GM13976 (cell line): ENCODE measurements at places on chromosomes 6 and 20.

GRCh38 chr20:41145821-41146620 lies 8.7 kb downstream of the PLCG1 start:
- DNase-seq, result no peak

DNA sequence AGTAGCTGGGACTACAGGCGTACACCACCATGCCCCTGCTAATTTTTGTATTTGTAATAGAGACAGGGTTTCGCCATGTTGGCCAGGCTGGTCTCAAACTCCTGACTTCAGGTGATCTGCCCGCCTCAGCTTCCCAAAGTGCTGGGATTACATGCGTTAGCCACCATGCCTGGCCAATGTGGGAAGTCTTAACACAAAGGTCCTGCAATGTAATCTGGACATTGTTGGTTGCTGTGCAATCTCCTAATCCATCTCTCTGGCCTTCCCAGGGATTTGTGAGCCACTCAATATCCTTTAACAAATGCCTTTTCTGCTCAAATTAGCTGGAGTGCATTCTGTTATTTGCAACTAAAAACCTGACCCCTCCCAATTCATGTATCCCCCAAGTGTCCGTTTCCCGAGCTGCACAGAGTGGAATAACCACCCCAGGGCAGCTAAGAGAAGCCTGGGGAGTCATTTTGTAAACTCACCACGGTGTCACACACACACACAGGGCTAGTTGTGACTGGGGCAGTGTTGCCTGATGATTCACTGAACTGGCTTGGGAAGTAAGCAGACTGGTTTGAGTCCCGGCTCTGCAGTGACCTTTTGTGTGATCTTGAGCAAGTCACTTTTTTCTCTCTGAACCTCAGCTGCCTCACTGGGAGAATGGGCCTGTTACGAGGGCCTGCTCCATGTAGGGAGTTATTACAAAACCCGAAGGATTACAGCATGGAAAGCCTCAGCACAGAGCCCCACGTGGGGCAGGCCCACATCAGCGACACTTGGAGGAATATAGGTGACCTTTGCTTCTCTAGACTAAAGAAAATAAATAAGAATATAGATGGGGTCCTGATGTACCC lies 152.3 kb downstream of the ZMYND8 start:
- no peak for DNase-seq

GRCh38 chr20:17024513-17025119 lies 202.2 kb upstream of the PCSK2 start:
- DNase-seq, result no peak

- DNase-seq, result no peak
Observed at GRCh38 chr20:2335096-2335870, 39.5 kb downstream of the TGM3 start.

DNA sequence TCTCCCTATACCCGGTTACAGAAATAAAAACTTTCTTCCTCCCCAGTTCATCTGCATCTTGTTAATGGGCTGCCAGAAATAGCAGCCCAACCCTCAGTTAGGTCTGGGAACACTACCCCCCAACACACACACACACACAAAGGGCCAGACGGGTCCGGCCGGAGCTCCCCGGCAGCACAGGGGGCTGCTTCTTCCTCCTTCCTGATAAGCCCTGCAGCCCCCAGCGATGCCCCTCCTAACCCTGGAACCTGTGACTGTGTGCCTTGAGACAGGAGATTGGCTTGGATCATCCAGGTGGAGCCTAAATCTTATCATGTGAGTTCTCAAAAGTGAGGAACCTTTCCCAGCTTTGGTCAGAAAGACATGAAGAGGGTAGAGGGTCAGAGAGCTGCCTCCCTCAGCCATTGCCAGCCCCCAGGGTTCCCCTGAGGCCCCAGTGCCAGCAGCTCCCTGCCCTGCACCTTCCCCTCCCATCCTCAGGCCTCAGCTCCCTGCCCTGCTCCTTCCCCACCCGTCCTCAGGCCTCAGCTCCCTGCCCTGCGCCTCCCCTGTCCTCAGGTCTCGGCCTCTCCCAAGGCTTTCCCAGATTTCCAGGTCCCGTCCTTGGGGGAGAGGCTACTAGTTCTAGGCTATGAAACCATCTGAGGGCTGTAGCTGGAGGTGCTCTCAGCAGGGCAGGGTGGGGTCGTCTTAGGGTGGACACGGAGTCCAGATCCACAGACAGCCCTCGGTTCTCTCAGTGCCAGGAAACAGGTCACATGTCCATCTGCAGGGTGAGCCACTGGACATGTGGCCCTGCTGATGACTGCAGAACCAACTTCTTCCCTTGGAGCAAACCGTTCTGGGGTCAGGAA lies 34.5 kb upstream of the CST7 start:
- DNase-seq, result peak; percentile 23

DNA sequence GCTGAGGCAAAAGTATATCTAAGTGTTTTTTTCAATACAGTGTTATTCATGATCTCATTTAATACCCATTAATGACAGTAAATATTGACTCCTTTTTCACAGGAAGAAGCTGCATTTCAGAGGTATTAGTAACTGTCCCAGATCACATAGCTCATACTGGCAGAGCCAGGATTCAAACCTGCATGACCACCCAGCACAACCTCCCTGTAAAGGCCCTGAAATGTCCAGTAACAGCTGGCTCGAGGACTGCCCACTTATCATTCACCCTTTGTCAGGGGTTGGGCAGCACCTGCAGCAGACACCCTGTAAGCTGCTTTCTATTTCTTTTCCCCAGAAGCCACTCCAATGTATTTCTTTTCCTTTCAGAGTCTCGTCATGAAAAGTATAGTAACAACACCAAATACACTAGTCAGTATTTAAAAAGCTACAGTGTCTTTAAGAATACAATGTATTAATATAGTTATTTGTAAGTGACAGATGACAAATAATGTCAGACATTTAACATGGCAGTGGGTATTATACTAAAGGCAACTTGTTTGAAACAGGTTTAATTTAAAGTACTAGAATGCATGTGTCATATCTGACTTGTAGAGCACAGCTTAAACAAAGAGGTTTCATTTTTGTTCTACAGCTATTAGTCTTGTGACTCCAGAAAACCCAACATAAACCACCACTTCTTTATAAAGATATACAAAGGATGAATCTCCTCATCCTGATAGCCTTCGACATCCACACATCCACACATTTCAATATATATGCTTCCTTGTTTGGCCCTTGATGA lies 841.6 kb upstream of the GJE1 start:
- DNase-seq, result no peak

DNA sequence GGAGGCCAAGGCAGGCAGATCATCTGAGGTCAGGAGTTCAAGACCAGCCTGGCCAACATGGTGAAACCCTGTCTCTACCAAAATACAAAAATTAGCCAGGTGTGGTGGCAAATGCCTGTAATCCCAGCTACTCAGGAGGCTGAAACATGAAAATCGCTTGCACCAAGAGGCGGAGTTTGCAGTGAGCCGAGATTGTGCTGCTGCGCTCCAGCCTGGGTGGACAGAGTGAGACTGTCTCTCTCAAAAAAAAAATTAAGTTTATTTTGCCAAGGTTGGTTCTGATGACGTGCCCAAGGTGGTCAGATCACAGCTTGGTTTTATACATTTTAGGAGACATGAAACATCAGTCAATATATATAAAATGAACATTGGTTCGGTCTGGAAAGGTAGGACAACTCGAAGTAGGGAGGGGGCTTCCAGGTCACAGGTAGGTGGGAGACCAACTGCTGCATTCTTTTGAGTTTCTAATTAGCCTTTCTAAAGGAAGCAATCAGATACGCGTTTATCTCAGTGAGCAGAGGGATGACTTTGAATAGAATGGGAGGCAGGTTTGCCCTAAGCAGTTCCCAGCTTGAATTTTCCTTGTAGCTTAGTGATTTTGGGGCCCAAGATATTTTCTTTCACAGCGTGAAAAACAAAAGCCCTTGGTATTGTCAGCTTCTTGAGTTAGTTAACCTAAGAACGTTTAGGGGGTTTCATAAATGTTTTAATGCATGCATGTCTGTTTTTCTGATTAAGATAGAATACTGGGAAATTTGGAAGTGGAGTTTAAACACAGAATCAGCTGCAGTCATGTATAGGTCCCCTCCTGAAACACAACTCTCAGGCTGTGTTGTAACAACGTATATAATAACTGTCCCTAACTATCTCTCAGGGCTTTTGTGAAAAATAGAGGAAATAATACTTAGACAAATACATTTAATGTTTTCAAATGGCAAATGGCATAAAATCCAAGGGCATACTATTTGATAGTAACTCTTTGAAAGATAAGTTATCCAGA lies 16.7 kb downstream of the ACOT13 start:
- no peak for DNase-seq

DNA sequence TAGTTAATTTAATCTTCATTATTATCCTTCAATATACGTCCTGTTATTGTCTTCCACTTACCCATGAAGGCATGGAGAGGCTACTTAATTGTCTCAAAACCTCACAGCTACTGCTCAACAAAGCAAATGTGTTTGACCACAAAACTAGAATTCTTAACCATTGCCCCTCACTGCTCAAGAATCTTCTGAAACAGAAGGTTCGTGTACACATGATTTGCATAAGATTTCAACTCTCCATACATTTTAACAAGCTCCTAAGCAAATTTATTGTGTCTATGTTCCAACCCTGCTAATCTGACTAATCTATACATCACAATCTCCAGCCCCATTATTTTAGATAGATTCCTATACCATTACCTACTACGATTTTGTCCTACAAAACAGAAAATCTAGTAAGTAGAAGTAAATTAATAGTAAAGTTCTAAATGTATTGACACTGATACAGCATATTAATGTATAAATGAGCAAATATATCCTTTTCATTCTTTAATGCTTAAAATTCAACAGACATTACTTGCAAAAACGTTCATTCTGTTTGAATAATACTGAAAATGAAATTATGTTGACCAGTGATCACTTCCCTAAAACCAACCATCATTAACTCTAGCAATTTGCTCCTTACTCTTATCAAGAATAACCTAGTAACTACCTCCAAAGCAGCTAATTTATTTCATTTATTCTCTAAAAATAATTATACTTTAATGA lies 89.7 kb upstream of the RNF217 start:
- no peak for DNase-seq
